HFF-Myc (cell line): ENCODE measurements at places on chromosomes 11 and 22.

- no peak for DNase-seq
Observed at GRCh38 chr11:17608821-17609220, 61.8 kb downstream of the OTOG start.

DNA sequence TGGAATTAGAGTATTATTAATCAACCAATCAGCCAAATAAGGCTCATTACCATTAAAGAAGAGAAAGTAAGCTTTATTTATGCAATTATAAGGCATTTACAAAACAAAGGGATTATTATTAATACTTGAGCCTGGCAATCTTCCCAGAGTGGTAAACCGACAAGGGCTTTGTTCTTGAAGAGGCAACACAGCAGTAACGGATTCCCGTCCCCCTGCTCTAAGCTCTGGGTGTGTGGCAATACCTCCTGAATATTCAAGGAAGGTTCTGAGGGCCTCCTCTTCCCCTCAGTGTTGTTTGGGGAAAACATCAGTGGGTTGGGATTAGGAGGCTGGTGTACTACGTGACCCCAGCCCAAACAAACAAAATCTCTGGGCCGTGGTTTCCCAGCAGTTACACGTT lies 176.5 kb downstream of the TENM4 start:
- no peak for DNase-seq

- DNase-seq: no peak
Observed at GRCh38 chr11:110253525-110253924, 42.9 kb downstream of the RDX start.

- no peak for DNase-seq
Observed at GRCh38 chr11:45518141-45518832, 147.1 kb downstream of the CHST1 start.

- DNase-seq: no peak
Observed at GRCh38 chr11:12704049-12704448, 29.8 kb downstream of the TEAD1 start.

GRCh38 chr11:22903782-22904181 lies 43.5 kb upstream of the CCDC179 start:
- DNase-seq: no peak

DNA sequence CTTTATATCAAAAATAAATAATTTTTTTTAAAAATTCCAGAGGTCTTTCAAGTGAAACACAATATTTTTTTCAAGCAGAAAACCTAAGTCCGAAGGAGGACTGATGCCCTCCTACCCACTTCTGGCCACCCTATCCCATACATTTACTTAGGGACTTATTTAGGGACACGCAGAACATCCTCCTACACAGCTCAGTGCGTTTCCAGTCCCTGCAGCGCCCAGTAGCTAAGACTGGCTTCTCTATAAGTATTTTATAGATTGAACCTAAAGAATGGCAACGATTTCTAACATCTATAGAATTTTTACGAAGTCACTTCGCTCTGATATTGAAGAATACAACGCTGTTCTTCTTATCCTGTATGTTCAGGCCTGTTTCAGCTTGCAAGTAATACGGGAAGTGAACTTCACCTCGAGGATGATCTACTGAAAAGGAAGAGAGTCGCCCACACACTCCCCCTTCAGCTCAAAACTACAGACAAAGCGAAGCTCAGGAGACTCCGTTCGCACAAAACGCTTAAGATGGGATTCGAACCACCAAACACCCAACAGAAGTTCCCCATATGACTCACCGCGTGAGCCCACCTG lies 328 bp downstream of the CHEK2 start:
- no peak for DNase-seq

DNA sequence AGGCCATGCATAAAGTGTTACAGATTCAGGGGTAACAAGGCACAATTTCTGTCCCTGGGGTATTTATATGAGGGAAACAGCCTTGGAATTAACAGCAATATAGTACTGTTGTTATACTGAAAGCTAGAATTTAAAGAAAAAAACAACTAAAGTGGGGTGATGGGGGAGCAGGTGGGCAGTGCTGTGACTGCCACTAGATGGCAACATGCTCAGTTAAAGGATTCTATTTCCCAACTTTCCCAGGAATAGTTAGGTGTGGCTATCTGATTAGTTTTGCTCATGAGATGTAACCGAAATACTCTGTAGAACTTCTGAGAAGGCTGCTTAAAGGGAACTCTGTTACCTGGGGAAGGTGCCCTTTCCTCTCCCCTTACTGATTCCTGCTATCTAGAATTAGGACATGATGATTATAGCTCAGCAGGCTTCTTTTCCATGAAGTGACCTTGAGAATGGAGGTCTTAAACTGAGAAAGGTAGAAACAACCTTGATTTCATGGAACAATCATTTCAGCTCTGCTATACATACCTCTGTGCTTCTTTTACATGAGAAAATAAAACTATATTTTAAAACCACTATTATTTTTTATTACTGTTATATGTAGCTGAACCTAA lies 102.6 kb downstream of the RELT start:
- DNase-seq: no peak

GRCh38 chr11:116579857-116580727 lies 192.7 kb downstream of the BUD13 start:
- no peak for DNase-seq

DNA sequence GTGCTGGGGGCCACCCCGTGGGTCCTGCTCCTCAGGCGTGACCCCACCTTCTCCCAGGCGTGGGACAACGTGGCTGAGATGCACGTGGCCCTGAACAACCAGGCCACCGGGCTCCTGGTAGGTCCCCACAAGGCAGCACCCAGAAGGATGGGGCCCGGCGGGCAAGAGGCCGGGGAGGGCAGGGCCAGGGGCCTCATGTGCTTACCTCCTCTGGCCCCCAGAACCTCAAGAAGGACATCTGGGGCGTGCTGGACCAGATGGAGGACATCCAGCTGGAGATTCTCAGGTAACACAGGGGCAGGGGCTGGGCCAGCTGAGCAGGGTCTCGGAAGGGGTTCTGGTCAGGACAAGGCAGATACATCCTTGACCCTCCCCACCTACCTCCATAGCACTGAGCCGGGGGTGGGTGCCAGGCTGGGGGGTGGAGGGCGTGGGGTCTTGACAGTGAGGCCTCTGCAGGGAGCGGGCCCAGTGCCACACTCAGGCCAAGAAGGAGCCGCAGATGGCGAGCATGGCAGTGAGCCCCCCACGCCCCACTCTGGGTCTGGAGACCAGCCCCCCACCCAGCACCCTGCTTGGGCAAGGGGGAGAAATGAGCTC lies 186.3 kb downstream of the IGLL1 start:
- no peak for DNase-seq

DNA sequence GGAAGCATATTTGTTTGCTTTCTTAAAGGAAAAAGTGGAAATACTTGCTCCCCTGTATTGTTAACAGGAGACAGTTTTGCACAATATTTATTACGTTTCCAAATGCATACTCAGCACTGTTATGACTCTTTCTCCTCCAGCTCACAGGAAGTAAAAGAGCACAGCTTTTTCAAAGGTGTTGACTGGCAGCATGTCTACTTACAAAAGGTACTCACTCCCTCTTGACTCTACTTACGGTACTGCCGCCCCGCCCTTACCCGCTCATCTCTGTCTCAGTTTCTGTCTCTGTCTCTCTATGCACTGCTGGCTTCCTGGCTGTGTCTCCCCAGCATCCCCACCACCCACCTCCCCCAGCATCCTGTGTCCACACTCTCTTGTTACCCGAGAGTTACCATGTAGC lies 32.2 kb upstream of the MYO18B start:
- DNase-seq: no peak

- no peak for DNase-seq
Observed at GRCh38 chr11:111663820-111664219, 61.6 kb downstream of the SIK2 start.

- no peak for DNase-seq
Observed at GRCh38 chr11:122248131-122248530, 132.1 kb upstream of the BLID start.

GRCh38 chr11:77548552-77549445 lies 41.0 kb upstream of the AQP11 start:
- DNase-seq: no peak

DNA sequence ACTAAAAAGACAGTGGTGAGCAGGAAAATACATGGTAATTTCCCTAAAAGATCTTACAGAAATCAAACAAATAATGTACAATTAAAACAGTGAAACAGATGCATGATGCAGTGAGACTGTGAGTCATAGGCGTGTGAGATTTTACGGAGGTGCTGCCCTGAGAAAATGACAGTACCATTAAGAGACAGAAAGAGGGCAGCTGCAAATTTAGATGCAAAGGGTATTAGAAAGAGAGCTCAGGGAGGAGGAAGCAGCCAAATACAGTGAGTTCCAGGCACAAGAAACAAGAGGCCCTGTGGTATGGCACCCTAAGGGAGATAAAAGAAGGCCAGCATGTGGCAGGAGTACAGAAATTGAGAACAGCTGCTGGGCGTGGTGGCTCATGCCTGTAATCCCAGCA lies 88.5 kb upstream of the FIBIN start:
- DNase-seq: peak; percentile 47

- DNase-seq: no peak
Observed at GRCh38 chr11:90468923-90469322, 246.1 kb upstream of the CHORDC1 start.

GRCh38 chr11:47380078-47380477 lies 1.7 kb upstream of the SPI1 start:
- no peak for DNase-seq

- no peak for DNase-seq
Observed at GRCh38 chr11:104159356-104159755, 4.6 kb downstream of the PDGFD start.

DNA sequence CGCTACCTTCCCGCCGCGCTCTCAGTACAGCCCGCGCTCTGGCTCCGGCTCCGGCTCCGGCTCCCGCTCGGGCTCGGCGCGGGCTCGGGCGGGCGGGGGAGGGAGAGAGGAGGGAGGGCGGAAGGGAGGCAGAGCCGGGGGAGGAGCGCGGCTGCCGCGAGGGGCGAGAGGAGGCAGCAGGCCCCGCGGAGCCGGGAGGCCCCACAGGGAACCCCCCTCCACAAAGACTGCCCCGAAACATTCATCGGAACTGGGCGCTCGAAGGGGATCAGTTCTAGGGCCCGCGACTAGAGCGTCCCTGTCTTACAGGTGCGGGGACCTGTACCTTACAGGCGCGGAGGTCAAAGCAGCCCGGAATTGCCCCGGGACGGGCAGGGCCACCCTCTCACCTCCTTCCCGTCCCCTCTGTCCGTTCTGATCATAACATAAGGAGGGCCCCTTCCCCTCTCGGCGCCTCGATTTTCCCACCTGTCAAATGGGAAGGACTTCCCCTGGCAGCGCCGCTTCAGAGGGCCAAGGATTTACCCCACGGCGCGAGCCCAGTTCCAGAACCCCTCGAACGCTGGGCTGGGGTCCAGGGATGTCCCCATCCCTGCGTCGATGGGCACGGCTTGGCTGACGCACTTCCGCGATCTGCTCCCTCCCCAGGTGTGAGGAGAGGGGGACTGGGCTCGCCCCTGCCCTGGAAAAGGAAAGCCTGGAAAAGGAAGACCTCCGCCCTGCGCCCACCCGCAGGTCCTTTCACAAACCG lies at the start of gene SHISA8:
Gene SHISA8, minus strand, starts transcription at position 40 of the 751 bp plus-strand sequence. CDS start 407 bp downstream, outside the sequence.
- DNase-seq: no peak

DNA sequence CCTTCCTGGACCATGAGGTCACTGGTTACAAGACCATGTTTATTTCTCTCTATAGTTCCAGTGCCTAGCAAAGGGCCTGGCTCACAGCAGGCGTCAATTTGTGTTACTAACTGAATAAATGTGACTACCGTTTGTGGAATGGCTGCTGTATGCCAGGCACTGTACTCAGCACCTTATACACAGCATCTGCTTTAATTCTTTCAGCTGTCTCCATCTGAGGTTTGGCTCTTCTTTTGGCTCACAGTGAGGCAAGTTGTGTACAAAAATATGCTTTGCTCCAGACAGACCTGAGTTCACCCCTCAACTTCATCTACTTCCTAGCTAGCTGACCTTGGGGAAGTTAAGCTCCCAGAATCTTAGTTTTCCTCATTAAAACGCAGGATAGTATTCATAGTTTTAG lies 75.3 kb upstream of the PHOX2A start:
- DNase-seq: no peak

GRCh38 chr22:37848587-37849088 lies 581 bp upstream of the EIF3L start:
- no peak for DNase-seq

DNA sequence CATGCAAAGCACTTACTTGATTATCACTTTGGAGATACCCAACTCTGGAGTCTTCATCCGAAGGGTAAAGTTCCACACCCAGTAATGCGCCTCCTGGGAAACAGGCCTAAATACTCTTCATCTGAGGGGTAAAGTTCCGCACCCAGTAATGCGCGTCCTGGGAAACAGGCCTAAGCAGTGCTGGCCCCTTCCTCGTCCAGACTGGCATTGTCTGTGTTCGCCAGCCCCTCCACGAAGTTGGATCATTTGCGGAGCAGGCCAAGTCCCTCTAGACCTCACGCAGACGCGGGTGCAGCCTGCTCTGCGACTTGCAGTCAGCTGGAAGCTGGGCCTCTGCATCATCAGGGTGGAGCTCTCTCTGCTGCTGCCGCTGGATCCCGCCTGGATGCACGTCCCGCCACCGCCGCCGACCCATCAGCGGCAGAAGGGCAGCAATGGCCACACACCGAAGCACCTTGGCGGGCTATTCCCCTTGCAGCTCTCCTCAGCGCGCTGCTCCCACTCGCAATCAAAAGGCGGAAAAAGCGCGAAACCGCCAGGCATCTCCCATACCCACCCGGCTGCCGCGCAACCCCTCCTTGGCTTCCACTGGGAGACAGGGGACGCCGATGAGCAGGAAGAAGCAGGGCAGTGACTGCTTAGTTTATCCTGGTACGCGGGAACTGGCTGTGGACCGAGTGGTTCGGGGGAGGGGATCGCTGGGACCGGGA lies 34.1 kb upstream of the GLYATL1 start:
- DNase-seq: no peak

- no peak for DNase-seq
Observed at GRCh38 chr22:46737105-46737975, 712 bp downstream of the CERK start.

DNA sequence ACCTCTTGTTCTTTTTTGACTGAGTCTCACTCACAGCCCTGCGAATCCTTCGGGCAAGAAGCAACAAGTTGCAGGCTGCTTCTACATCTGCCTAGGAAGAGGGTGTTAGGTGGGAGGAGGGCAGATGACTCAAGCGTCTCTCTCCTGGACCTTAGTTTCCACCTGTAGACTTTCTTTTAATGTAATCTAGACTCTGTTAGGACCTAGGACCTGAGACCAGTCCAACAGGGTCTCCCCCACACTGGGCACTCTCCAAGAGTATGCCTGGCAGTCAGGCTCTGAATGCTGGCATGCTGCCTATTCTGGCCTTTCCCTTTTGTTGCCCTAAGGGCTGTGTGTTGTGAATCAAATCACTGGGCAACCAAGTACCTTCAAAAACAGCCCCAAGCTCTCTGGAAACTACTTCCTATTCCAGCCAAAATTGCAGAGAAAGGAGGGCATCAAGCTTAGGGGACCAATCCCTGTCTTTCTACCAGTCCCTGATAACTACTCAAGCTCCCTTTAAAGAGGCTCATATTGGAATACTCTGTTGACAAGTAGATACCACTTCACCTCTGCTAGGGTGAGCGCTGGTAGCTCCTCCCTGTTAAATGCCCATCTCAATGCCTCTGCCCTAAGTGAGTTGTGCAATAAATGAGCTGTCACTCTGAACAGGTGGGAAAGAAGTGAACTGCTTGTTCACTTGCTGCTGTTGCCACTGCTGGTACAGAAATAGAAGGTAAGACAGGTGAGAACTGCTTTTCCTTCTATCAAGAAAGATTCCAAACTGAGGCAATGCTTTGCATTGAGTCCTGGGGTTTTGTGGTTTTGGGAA lies at the start of gene BBOX1:
Gene BBOX1, plus strand, starts transcription at position 514 of the 814 bp plus-strand sequence. CDS start 14,616 bp downstream, outside the sequence.
- DNase-seq: no peak

GRCh38 chr11:66115638-66116301 lies 45.7 kb downstream of the PACS1 start:
- no peak for DNase-seq
